ENCODE measurements at places on chromosomes 13 and 19.

GRCh38 chr19:34282611-34283519, 28.5 kb downstream of the GARRE1 start:
- no peak for DNase-seq

- no peak for DNase-seq
These were observed 7.5 kb downstream of the RPL21 start for GRCh38 chr13:27258637-27259386.

DNA sequence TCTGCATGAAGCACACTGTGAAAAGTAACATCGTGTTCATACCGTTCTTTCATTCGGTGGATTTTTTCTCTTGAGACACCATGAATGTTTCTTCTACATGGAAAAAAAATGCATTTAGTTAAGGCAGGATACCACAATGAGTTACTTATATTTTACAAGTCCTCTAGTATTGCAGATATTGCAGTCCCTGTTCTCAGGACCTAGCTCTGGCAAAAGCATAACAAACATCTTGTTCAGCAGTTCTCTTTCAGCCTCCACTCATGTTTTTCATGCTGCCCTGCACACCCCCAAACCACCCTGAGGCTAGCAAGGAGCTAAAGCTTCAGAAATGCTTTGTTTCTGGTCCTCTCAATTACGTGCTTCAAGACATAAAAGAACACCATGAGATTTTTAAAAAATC, 24.8 kb downstream of the N4BP2L1 start:
- no peak for DNase-seq

DNA sequence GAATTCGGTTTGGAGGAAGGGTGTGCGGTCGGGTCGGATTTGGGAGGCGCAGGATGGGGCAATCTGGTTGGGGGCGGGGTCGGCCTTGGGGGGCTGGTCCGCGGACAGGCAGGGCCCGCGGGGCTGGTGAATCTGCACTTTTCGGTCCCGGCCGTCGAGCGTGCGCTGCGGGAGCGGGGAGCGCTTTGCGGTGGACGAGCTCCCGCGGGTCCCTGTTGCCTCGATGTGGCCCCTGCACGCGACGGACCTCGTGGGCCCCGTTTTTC, 11.9 kb downstream of the PEAK3 start:
- DNase-seq = no peak

DNA sequence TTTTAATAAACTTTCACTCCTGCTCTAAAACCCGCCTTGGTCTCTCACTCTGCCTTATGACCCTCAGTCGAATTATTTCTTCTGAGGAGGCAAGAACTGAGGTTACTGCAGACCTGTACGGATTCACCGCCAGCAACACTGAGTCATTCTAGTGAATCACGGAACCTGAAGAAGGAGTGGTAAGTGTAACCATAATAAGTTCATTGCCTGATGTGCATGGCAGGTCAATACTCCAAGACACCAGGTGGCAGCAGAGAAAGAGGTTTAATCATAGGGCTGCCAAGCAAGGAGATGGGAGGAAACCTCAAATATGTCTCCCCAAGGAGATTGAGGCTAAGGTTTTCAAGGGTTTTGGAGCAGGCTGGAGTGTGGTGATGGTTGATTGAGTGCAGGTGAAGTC, 204.3 kb upstream of the IPO5 start:
- peak; percentile 9 for DNase-seq

- no peak for DNase-seq
These were observed 452 bp upstream of the PPM1N start for GRCh38 chr19:45497791-45498190.

DNA sequence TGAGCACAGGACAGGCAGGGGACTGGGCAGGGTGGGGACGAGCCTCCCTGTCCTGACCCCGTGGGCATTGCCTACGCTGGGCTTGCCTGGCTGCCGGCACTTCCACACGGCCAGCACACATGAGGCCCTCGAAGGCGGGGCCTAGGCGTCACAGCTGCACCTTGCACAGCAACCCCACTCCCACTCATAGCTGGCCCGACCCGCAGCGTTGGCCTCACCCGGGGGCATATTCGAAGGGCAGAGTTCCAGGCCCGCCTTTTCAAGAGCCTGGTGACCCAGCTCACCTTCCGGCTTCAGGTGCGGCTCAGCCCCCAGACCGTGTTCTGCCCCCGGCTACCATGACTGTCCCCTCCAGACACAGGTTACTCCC, 16.9 kb upstream of the PROZ start:
- no peak for DNase-seq

DNA sequence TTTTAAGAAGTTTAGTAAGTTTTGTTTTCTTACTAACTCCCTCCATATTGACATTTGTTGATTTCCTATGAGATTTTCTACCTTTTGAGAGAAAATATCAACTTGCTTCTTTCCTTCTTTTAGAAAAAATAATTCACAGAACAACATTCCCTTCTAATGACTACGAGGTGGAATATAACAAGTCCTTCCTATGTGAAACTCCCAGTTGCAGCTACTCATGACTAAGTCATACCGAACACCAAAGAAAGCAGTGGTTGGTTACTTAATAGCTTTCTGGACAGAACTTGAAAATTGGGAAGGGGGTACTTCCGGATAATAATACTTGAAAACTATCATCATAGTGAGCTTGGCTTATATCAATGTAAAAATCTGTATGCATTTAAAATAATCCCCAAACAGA, 144.8 kb downstream of the DACH1 start:
- no peak for DNase-seq

- no peak for DNase-seq
These were observed 7.1 kb downstream of the CD37 start for GRCh38 chr19:49342291-49342721.

DNA sequence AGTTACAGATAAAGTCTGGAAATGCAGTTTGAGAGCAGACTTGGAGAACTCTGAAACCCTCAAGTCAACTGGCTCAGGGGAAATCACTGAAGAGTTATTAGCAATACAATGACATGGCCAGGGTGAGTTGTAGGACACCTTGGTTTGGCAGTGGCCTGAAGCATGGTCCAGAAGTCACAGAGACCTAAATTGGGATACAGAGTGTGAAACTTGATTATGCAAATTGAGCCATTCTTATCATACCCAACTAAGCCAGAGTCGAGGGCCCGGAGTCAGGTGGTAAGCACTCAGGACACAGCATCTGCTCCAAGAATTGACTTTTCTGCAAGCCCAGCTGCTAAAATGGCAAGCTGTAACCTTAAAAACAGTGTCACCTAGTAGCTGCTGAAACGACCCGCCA, 224.5 kb downstream of the DCLK1 start:
- no peak for DNase-seq

- no peak for DNase-seq
These were observed 16.3 kb upstream of the PTPRS start for GRCh38 chr19:5356918-5357317.

DNA sequence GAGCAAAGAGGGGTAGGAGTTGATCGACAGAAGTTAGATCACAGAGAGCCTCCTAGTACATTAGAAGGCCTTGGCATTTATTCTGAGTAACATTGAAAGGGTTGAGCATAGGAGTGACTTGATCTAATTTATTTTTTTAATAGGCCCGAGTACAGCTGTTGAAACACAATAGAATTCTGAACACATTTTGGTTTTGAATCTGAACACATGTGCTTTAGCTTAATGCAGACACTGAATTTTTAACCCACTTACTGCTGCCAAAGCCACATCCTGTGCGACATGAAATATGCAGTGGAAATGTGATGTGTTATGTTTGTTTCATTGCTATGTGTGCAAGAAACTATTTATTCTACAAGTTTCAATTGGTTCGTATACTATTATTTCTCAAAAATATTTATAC, 1505.9 kb downstream of the PCDH9 start:
- no peak for DNase-seq

DNA sequence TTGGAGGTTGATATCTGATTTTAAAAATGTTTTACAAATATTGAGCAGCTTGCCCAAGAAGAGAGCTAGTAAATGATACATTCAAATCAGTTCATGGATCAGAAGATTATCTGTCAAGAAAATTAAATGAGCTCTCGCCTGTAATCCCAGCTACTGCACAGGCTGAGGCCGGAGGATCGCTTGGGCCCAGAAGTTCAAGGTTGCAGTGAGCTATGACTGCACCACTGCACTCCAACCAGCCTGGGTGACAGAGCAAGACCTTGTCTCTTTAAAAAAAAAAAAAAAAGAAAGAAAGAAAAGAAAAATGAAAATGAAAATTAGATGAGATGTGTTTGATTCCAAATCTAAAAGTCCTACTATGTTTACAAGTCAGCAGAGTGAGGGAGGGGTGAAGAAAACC, 2.4 kb downstream of the SPART start:
- DNase-seq = no peak

DNA sequence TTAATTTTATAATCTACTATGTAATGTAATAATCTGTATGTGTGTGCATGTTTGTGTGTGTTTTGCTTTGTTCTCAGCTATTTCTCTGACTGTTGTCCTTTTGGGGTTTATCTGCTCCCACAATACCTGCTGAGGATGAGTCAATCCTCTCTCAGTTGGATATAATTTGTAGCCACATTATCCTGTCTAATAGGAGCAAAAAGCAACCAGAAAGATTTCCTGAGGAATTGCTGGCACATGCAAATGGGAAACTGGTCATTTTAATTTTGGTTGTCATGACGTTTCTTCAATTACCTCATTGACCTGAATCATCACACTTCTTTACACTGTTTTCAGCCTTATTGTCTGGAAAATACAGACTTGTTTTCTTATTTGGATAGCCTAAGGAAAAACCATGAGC, 488.4 kb downstream of the KLF5 start:
- no peak for DNase-seq

GRCh38 chr13:40762849-40763248, 8.1 kb downstream of the MRPS31 start:
- DNase-seq = no peak

- no peak for DNase-seq
These were observed 310.7 kb downstream of the RFC3 start for GRCh38 chr13:34128661-34129060.

DNA sequence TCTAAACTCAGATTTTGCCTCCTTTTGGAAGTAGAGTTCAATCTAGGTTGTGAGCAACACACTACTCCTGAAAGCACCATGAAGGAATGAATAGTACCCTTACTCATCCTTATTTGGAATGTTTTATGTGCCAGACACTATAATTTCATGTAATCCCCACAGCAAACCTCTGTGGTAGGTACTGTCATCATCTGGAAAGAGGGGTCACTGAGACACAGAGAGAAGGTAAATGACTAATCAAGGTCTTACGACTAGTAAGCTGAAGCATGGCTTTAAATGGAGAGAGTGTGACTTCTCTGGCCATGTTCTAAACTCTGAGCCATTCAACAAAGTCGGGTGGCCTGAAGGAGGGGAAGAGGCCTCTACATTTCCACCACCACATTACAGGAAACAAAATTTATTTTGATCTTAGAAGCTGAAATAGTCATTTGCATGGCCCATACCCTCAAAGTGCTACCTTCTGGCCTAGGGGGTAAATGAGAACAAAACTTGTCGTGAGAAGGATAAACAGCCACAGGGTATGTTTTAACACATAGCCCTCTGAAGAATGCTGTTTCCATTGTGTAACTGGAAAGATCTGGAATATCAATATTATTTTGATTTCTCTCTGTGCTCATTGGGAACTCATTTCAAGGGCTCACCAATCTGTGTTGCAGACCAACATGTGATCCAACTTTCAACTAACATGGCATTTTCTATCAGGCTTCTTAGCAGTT, 180.8 kb upstream of the RFC3 start:
- DNase-seq = no peak

DNA sequence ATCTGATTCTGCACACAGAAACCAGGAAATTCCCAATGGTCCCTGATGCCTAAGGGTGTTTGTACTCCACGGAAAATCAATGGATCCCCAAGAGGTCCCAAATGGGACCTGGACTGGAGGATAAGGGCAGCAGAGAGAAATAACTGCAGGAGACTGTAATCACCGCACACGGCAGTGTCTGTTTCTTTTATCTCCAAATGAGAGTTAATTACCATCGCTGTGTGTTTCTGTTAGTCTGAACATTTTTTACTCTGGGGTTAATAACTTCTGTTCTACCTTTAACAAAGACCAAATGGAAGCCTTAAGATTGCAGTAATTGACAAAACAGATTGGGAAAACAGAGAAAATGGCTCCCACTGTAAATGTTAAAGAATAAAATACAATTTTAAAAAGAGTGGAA, 320.9 kb downstream of the DCLK1 start:
- DNase-seq = no peak

GRCh38 chr13:112431734-112432133, 55.6 kb downstream of the SPACA7 start:
- no peak for DNase-seq

DNA sequence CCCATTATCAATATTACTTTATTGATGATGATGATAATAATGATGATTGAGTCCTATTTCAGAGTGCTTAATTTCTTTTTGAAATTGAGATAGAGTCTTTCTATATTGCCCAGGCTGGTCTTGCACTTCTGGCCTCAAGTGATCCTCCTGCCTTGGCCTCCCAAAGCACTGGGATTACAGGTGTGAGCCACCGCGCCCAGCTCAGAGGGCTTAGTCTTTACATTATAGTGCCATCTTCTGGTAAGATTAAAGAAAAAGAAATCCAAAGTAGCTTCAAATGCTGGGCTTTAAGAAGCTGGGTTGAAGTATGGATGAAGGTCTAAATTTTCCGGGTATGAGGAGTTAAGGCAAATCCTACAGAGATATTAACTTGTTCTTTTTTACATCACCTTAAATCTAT, 3.4 kb upstream of the ZNF333 start:
- peak; percentile 8 for DNase-seq

- DNase-seq = no peak
These were observed 667 bp downstream of the ZNF878 start for GRCh38 chr19:12052091-12052496.

DNA sequence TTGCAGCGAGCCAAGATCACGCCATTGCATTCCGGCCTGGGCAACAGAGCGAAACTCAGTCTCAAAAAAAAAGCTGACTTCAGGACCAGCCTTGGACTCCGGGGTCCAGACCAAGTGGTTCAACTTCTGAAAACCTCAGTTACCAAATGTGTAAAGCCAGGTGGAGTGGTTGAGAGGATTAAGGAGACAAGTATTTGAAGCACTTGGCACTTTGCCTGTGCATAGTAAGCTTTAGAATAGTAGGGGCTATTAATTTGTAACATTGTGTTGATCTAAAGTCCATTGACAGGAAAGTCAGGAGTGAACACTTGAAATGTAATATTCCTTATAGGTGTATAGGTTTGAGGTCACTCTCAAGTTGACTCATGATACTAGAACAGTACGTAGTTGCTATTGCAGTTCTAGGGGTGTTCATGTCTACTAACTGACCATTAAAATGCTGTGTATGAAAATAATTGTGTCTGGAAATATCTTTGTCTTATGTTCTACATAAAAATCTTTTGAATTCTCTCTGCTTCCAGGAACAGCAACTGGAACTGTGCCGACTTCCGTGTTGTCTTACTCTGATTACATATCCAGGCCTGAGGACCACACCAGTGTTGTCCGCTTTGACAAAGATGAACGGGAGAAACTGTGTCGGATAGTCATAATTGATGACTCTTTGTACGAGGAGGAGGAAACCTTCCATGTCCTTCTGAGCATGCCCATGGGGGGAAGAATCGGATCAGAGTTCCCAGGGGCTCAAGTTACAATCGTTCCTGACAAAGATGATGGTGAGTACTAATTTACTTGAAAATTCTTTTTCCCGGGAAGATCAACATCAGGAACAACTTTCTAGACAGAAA, 97.4 kb downstream of the FREM2 start:
- DNase-seq = no peak
